ENCODE measurements at places on chromosomes 3 and 15. TPM values are rescaled to one million over a fixed set of nuclear protein-coding genes. Genes with fewer than 3 reads are reported as not detected.

DNA sequence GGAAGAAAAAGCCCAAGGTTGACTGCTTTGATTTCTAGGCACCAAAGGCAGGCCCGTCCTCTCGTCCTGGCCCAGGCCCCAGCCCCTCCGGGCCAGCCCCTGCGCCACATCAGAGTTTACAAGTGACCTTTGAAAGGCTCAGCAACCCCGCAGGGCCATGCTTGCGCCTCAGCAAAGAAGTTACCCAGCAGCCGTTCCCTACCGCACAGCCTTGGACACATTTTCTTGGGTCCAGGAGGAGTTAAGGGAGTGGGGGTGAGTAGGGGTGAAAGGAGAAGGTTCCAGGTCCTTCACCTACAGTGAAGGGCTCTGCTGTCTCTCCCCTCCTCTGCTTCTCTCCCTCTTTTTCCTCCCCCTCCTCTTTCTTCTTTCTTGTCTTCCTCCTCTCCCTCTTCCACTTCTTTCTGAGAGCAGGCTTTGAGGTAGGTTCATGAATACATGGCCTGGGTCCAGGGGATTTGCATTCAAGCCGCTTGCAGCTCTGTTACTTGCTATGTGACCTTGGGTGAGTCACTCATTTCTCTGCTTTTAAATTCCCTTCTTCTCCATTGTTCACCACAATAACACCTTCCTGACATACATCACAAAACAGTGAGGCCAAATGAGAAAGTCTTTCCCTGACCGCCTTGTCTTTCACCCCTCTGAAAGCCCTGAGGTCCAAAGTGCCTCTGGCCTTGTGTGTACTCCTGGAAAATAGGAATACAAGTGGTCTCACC, 223.3 kb upstream of the TPRG1 start:
- H3K4me1 ChIP-seq, result peaks cover 42% of the 10 kb centered on the region
- H3K27me3 ChIP-seq, result no peaks in the 10 kb centered on the region
- no peaks in the 10 kb centered on the region for H3K36me3 ChIP-seq
- no peak overlapping the region for H3K4me3 ChIP-seq
- H3K27ac ChIP-seq, result peak overlapping the region; percentile 92

The CCR9 gene
- total RNA-seq, result 0.12 TPM

The CYP11A1 gene
- 0.34 TPM for total RNA-seq

GRCh38 chr15:68589783-68590710, 11.3 kb downstream of the CORO2B start:
- no peak overlapping the region for H3K27ac ChIP-seq
- no peak overlapping the region for H3K4me3 ChIP-seq
- H3K36me3 ChIP-seq, result no peaks in the 10 kb centered on the region
- H3K27me3 ChIP-seq, result no peaks in the 10 kb centered on the region

DNA sequence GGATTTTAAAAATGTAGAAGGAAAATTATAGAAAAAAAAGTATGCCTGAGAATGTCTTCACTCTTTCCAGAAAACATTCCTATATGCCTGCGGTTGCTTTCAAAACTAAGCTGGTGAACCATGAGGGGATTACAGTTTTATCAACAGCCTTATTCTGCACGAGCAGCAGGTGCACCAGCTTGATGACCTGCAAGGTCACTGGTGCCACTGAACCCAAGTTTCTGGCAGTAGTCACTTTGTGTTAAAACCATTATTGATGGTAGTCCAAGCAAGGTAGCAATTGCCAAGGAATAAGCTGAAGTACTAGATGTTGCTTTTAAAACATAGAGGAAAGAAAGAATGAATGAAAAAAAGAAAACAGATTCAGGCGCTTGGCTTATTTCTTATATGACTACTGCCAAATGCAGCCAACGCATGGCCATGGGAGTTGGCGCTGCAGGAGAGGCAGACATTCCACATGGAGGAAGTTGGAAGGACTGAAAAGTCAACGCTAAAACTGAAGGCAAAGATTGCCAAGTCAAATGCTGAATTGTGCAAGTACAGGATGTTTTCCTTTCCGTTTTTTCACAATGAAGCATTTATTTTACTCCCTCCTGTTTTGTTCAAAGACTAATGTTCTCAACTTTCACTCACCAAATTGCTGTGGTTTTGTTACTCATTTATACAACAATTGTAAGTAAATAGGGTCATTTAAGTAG, 601.4 kb downstream of the CADM2 start:
- no peak overlapping the region for H3K27ac ChIP-seq
- H3K27me3 ChIP-seq, result no peaks in the 10 kb centered on the region
- H3K36me3 ChIP-seq, result no peaks in the 10 kb centered on the region
- H3K4me1 ChIP-seq, result no peaks in the 10 kb centered on the region
- no peak for DNase-seq
- H3K4me3 ChIP-seq, result no peak overlapping the region

DNA sequence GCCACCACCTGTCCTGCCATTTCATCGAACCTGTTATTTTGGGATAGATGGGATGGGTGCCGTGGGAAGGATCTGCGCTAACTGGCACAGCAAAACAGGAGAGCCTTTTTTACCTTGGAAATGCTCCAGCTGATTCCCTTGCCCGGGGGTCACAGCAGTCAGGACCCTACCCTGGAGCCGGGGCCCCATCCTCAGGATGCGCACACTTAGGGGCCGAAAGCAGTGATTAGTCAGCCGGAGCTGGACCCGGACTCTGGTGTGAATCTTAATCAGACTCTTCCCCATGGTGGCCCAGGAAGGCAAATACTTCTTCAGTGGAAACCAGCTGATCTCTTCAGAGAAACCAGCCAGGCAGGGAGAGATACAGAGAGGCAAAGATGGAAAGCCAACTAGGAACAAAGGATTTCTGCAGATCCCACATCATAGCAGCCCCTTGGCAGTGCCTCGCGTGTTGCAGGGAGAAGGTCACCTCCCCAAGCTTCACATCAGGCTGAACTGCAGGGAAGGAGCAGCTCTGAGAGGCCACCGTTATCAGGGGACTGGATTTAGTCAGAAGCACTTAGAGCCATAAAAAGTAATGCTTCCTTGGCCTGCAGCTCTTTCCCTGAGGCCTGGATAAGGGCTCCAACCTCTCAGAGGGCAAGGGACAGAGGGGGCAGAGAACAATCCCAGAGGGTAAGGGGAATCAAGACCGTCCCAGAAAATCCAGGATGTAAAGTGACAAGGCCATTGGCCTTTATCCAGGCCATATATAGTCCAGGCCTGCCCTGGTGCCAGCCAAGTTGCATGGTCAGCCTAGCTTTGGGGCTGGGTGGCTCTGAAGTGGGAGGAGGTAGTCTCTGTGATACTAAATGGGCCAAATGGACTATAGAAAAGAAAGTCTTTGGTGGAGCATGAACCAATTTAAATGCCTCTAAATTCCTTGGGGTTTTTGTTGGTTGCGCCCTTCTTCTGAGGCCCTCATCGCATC, 52.9 kb downstream of the WDR76 start:
- H3K27ac ChIP-seq, result no peak overlapping the region
- no peaks in the 10 kb centered on the region for H3K4me1 ChIP-seq
- peaks cover 11% of the 10 kb centered on the region for H3K36me3 ChIP-seq
- DNase-seq, result no peak

DNA sequence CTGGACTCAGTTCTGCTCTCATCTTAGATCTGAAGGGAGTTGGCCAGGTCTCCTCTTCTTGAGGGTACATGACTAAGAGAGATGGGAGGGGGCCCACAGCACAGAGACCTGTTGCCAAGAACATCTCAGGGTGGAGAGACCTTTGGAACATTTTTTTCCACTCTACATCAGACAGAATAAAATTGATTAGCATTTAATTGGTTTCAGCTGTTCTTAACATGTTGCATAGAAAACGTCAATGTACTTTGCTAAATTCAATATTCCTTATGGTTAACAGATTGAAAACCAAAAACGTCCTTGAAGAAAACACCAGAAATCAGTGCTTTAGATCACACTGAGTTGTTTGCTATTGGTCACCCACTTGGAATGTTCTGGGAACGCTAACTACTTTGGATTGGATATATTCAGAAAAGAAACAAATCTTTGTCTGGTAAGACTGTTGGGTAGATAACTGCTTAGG, 36.4 kb upstream of the FSTL1 start:
- no peak overlapping the region for H3K27ac ChIP-seq
- no peaks in the 10 kb centered on the region for H3K4me1 ChIP-seq
- H3K36me3 ChIP-seq, result no peaks in the 10 kb centered on the region

The GOLGA8T gene
- not detected for total RNA-seq

DNA sequence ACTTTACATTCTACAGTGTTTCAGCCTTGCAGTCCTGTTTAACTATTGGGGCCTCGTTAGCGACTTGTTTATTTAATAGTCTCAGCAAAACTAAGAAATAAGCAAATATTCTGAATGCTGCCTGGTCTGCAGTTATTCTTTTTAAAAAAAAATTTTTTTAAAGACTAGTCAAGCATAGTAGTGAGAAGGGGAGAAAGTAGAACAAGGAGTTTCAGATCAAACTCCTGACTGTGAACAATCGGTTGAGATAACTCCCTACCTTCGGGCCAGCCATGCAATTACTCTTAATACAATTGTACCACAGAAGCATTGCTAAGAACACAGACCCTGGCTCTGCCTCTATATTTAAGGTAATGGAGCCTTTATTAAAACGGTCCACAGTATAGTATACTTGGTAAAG, 5.8 kb upstream of the DUT start:
- H3K4me3 ChIP-seq, result no peak overlapping the region
- H3K4me1 ChIP-seq, result peaks cover 5% of the 10 kb centered on the region
- no peaks in the 10 kb centered on the region for H3K27me3 ChIP-seq
- H3K36me3 ChIP-seq, result no peaks in the 10 kb centered on the region

GRCh38 chr15:56929399-56929798, 11.0 kb downstream of the TCF12 start:
- no peaks in the 10 kb centered on the region for H3K27me3 ChIP-seq
- no peak for DNase-seq
- H3K4me3 ChIP-seq, result no peak overlapping the region
- no peaks in the 10 kb centered on the region for H3K36me3 ChIP-seq

GRCh38 chr3:114624047-114624445, 330.2 kb downstream of the TIGIT start:
- no peak for DNase-seq
- no peaks in the 10 kb centered on the region for H3K36me3 ChIP-seq
- H3K27ac ChIP-seq, result peak overlapping the region; percentile 85
- H3K27me3 ChIP-seq, result no peaks in the 10 kb centered on the region
- H3K4me1 ChIP-seq, result peaks cover 30% of the 10 kb centered on the region
- H3K4me3 ChIP-seq, result peak overlapping the region; percentile 12

The ANKUB1 gene
- total RNA-seq, result not detected

The ITGA11 gene
- 7.3 TPM for total RNA-seq

The NIPA2 gene
- total RNA-seq, result 52.9 TPM

- H3K27me3 ChIP-seq, result no peaks in the 10 kb centered on the region
- H3K4me1 ChIP-seq, result no peaks in the 10 kb centered on the region
- H3K27ac ChIP-seq, result no peak overlapping the region
Observed at GRCh38 chr15:41567862-41568261, 8.8 kb downstream of the TYRO3 start.

All from left lung (tissue), 14 donors.